ENCODE measurements at places on chromosomes 7 and 10.

GRCh38 chr10:54772468-54773122, 28.4 kb downstream of the PCDH15 start:
- DNase-seq = no peak

DNA sequence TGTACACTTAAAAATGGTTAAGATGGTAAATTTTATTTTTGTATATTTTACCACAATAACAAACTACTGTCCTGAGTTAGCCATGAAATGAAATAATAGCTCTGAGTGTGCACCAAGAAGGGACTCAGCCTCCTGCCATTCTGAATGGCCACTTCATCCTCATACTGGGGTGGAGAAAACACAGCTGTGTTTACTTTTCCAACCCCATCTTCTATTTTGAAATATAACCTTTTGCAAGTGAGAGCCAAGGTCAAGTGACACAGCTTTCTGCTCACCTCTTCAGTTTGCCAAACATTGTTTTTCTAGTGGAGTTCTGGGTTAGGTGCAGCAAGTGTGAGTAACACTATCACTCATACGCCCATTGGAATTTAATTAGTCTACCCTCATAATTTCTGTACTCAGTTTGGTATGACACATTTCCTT, 107.4 kb upstream of the GLCCI1 start:
- DNase-seq = no peak

- DNase-seq = no peak
Observed at GRCh38 chr10:77348751-77349150, 288.9 kb downstream of the KCNMA1 start.

DNA sequence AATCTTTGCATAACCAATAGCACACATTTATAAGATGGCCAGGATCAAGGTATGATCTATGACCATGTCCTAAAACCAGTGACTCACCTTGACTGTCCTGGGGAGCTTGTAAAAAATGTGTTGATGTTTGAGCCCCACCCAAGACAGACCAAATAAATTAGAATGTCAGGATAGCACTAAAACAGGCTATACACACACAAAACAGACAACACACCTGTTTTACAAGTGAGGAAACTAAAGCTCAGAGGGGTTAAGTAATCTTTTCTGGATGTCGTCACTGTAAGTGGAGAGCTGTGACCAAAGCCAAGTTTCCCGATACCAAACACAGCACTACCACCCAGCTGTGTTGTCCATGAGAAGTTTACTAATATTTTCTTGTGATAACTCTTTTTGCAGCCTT, 84.5 kb downstream of the AVL9 start:
- DNase-seq = no peak

DNA sequence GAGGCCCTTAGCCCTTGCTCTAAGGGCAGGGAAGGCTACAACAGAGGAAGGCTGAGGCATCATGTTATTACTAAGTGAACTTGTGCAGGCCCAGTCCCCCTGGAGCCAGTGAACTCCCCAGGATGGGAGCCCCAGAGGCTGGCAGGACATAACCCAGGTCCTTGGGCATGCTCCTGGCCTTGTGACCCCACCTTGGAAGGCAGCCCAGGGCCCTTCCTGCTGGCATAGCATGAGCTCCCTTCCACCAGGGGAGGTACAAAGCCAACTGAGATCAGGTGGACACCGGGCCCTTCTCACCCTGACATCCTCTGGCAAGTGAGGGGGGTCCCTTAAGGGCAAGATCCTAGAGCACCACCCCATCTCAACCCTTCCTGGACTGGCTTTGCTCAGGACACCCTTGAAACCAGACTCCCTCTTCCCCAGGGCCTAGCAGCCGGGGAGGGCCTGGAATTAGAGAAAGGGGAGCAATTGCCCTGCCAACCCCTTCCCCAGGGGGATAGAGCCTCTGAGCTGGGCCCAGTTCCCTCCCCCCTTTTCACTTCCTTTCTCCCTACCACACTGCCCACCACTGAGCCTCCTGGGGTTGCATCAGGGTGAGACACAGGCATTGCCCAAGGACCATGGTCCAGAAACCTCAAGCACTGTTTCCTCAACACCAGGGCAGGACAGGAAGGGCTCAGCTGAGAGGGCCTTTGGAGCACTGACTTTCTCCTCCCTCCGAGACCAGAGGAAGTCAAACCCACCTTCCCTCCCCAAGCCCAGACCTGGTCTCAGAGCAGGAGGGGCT, 1.8 kb upstream of the VSIR start:
- DNase-seq = no peak

GRCh38 chr10:62689712-62690111, 114.8 kb upstream of the ADO start:
- DNase-seq = no peak

DNA sequence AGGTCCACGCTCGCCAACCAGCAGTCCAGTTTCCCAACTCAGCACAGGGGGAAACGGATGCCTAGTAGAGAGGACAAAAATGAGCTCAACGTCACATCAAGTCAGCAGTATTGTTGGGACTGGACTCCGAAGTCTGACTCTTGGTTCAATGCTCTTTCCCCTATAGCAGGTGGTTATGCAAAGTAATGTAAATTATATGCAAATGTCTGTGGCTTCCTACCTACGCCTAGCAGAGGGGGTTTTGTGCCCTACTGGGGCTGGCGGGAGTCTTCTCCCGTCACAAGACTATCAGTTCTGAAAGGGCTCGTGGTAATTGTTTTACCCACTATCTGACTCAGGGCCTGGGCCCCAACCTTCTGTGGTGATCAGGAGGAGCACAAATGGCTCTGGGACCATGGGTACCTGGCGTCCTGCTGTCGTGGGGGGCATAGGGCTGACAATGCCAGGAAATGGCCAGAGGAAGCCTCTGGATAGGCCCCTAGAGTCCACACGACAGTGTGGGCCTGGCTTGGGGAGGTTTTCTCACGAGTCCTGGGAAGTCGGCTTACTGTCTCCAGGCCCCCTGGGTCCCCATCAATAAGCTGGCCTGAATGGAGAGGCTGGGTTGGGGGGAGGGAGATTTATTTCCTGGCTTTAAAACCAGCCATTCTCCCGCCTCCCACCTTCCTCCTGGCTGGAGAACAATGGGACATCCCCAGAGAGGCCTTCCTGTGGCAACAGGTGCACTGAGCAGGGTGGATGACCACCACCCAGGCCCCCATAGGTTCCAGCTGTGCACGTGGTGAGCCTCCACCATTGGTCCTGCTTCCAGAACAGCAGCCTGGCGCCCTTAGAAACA, 41.8 kb downstream of the UNC5B start:
- no peak for DNase-seq

GRCh38 chr10:3592424-3592823, 192.6 kb downstream of the KLF6 start:
- no peak for DNase-seq

GRCh38 chr10:49270565-49270964, 28.4 kb upstream of the C10orf71 start:
- no peak for DNase-seq

GRCh38 chr10:119333146-119333792, 125.9 kb downstream of the GRK5 start:
- DNase-seq = no peak

GRCh38 chr7:135939261-135939812, 37.8 kb downstream of the MTPN start:
- no peak for DNase-seq

DNA sequence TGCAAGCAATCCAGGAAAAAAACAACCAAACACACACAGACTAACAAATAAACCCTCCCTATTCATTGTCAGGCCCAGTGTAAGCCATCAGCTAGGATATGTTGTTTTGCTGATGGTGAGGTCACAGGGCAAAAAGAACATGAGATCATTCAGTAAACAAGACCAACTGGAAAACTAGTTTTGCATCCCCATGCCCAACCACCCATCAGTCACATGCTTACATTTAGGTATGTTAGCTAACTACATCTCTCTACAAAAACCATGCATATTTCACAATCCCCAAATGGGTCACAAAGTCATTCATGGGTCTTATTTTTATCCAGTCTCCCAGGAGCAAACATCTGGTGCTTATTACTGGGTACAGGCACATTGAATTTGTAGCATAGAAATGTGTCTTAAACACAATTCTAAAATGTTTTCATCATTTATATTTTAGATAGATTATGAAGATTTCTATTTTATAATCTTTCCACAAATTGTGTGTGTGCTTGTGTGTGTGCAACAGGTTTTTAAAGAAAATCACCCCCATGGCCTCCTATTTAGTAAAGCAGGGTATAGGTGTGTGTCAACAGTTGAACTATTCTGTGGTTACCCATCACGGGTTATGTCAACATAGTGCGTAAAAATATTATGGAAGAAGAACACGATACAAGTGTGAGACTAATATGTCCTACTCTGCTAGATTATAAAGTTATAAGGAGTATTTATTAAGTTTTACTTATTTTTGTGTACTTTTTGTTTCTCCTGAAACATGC, 103.8 kb upstream of the AKR1E2 start:
- DNase-seq = no peak

GRCh38 chr7:29892231-29892630, 85.9 kb downstream of the WIPF3 start:
- DNase-seq = no peak

DNA sequence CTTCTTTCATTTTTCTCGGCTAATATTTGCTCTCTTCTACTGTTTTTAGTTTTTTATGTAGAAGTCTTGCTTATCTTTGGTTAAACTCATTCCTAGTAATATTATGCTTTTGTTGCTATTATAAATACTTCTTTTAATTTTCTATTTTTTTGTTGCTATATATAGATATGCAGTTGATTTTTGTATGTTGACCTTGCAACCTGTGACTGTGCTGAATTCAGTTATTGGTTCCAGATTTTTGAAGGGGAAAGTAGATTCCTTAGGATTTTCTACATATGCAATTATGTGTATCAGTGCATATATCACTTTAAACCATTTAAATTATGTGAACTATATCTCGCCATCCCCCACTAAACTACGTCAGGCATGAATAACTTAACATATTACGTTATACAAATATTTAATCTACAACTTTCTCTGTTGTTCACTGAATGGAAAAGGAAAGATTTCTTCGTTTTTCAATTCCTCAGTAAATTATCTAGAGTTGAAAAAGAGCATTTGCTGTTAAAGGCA, 71.5 kb downstream of the IDE start:
- no peak for DNase-seq

GRCh38 chr7:50449501-50449880, 659 bp downstream of the FIGNL1 start:
- no peak for DNase-seq

DNA sequence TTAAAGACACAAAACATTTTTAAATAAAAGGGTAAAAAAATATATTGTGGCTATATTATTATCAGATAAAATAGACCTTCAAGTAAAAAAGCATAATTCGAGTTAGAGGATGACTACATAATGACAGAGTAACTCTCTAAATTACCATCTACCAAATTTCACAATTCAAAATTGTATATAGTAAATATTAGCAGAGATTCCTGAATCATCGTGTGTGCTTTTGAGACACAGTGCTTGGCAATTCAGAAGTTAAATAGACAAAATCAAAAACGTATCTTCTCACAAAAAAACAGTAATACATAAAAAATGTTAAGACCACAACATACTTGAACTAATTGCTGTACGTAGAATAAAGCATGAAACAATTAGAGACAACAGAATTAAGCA, 110.4 kb downstream of the AHR start:
- no peak for DNase-seq

GRCh38 chr10:110212119-110213006, 5.0 kb downstream of the MXI1 start:
- no peak for DNase-seq

DNA sequence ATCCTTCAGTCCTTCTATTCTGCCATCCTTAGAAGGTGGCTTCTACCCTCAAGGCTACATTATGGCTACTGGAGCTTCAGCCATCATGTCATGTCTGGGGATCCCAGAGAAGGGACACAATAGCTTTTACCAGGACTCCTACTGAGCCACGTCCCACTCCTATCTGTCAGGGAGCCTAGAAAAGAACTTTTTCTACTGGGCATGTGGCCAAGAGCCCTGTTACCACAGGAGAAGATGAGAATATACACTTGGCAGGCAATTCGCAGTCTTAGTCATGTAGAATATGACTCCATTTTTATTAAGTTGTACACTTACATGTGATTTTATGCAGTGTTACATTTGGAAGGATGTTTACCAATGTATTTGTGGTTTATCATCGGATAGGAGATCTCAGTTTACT, 64.6 kb upstream of the KCNMA1 start:
- no peak for DNase-seq

DNA sequence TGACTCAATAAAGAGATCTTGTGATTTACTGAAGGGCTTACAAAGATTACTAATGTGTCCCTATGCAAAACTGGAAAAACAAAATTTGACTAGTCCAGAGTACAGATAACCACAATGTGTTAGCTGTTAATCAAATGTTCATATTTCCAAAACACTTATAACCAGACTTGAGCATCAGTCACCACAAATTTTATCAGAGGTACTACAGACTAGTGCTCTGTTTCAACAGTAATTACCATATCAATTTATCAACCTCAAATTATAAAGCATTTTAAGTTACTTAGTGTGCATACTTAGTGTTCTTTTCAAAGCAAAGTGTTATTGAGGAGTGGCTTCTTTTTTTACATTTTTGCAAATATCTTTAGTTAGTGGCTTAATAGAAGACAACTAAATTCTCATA, 765.9 kb downstream of the GRM8 start:
- DNase-seq = no peak

GRCh38 chr7:155962968-155963300, 150.7 kb upstream of the SHH start:
- no peak for DNase-seq

DNA sequence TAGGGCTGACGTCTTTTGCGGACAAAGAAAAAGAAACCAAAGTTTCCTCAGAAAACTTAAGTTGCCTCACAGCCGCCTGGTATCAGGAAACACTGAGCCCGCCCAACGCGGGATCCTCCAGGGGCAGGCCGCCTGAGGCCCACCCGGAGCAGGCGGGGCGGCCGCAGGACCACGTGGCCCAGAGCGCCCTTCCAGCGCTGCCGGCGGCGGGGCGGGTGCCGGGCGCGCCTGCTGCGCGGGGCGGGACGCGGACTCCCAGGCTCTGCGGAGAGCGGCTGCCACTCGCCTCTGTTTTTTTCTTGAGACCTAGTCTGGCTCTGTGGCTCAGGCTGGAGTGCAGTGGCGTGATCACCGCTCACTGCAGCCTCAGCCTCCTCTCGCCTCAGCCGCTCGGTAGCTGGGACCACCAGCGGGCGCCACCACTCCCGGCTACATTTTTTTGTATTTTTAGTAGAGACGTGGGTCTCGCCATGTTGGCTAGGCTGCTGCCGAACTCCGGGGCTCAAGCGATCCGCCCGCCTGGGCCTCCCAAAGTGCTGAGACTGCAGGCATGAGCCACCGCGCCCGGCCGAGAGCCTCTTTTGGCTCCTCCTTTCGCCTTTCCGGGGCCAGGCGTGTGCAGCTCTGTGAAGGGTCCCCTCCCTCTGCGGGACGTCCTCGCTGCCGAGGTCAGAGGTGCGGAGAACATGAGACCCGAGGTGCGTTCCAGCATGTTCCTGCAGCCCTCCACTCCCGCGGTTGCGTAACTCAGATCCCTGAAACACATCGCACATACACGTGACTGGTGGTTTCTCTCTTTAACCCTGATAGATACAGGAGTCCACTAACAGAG, 11.6 kb upstream of the HNRNPF start:
- no peak for DNase-seq

DNA sequence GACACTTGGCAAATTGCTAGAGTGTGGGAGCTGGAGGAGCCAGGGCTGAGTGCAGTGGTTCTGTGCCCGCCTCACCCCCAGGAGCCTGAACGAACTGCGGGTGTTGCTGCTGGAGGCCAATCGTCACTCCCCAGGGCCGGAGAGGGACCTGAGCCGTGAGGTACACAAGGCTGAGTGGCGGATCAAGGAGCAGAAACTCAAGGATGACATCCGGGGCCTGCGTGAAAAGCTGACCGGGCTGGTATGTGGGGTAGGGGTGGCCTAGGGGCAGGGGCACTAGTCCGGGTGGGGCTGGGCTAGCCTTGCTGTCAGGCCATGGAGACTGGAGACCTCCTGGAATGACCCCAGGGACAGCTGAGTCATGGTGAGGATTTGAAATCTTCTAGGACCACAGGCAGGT, 56.7 kb upstream of the GTF2IRD1 start:
- no peak for DNase-seq

Data from memory B cell (primary cell).